ENCODE measurements at places on chromosomes 6 and 20.

DNA sequence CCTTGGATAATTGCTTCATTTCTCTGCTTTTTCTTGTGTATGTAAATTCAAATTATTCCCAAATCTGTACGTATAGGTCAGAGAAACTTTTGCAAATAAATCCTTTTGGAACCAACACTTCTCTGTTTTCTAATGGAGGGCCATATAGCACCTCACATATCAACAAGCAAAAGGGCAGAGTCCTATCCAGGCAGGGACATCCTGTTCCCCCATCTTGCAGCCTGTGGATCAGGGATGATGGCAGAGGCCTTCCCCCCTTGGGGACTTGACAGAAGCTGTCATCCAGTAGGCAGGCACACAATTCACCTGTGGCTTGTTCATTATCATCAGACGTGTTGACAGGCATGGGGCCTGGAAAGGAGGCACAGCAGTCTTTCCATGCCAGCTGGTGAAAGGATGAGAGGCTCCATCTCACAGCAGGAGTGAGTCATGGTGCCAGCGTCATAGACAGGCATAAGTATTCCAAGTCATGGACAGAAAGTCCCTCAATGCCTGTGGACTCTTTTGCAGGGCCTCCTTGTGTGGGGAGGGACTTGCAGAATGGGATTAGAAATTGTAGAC lies 31.8 kb upstream of the PLEKHG1 start:
- DNase-seq, result no peak

- DNase-seq, result no peak
These were observed 520 bp upstream of the RIPOR3 start for GRCh38 chr20:50691573-50692551.

DNA sequence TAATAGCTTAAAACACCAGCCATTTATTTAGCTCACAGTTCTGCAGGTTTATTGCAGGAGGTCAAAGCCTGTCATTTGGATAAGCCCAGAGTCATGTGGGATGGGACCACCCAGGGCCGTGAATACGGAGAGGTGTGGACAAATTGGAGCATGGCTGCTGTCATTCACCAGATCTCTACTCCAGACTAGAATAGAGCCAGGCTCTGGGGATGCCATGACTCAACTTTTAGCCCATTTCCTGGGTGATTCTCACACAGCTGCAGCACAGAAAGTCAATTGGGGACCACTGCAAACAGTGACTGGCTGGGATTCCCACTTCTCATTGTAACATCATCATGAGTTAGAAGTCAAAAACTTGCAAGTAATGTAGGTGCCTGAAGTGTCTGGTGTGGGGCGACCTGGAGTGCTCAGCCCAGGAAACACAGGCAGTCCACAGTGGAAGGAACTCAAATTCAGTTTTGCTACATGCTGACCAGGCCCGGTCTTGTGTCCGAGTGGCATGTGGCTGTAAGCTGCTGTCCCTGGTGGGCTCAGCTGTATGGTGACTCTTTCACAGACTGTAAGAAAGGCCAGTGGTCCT lies 174.3 kb downstream of the SCP2D1 start:
- no peak for DNase-seq

DNA sequence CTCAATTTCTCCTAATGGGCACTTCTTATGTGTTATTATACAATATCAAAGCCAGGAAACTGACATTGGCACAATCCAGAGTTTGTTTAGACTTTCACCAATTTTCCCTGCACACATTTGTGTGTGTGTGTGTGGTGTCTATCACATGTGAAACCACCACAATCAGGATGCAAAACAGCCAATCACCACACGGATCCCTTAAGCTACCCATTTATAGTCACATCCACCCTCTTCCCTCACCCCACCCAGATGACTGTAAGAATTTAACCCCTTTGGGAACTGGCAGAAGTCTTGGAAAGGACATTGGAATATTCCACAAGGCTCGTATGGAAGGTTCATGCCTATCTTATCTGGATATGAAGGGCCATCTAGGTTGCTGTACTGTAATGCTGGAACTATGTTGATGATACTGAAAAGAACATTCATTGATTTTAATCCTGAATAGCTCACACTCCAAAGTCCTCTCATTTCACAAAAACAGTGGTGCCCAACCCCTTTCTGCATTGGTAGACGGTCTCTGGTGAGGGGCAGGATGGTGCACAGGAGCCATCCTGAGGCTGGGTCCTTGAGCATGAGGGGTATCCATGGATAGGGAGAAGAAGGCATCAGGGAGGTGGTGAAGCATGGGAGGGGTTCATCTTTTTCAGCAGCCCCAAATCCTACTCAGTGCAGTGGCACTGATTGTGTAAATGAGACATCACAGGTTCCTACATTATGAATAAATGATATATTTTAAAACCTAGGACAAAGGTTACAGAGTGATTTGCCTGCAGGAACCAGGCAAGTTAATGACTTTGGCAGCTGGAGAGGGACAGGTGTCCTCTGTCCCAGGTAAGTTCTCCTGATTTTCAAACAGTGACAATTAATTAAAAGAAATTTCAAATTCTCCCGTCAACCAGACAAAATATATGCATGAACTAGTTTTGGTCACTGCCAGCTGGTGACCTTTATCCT lies 12.1 kb upstream of the CTCFL start:
- no peak for DNase-seq

GRCh38 chr20:25508083-25508770 lies 77.1 kb downstream of the NINL start:
- DNase-seq, result no peak

- DNase-seq, result no peak
These were observed 58.1 kb downstream of the UBE2V1 start for GRCh38 chr20:50054626-50055511.

DNA sequence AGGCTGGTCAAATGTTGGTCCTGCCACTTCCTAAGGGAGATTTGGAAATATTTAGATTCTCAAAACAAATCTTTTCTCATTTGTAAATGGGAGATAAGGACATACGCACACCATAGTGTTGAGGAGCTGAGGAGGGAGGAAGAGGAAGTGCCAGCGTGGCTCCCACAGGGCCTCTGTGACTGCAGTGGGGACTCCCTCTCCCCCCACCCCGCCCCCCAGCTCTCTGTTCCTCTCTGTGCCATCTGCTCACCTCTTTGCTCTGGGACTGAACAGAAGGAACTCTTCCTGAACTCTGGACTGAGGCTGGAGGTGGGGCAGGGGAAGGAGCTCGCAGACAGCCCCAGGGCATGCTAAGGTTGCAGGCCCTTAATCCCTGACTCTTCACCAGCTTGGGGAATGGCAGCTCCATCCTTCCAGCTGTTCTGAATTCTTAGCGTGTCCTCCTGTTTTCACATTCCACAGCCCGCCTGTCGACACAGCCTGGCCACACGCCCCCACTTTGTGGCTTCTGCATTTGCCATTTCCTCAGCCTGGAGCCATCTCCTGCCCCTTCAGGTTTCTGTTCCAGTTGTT lies 11.4 kb downstream of the DDX27 start:
- no peak for DNase-seq

DNA sequence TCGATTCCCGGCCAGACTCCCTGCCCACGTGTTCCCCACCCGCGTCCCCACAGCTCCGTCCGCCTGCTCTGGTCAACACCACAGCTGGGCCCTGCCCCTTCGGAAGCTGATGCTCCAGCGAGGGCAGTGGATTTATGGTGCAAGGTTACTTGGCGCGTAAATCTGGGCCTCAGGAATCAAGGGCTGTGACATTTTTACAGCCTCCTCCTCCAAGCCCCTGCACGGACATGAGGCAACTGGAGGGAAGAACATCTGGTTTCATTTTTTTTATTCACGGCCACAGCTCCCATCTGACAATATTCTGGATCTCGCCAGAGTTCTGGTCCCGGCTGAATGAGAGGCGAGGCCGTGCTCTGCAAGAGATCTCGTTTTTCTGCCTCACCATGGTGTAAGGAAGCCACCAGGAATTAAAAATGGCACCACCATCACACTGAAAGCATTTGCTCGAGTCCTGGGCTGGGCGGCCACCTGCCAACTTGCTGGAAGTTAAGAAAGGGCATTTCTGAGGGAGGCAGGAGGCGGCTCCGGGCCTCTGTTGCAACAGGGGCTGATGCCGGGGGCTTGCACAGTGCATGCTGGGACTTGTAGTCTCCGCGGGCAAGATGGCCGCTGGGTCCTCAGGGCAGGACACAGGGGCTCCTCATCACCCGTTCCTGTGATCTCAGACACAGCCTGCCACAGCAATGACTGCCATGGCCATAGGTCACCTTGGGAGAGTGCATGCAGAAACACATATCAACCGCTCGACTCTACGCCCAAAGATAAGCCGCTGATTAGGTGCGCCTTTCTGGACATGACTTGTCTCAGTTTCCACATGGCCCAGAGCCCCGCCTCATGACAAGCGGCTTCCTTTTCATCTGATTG lies 148.5 kb downstream of the LY86 start:
- no peak for DNase-seq

DNA sequence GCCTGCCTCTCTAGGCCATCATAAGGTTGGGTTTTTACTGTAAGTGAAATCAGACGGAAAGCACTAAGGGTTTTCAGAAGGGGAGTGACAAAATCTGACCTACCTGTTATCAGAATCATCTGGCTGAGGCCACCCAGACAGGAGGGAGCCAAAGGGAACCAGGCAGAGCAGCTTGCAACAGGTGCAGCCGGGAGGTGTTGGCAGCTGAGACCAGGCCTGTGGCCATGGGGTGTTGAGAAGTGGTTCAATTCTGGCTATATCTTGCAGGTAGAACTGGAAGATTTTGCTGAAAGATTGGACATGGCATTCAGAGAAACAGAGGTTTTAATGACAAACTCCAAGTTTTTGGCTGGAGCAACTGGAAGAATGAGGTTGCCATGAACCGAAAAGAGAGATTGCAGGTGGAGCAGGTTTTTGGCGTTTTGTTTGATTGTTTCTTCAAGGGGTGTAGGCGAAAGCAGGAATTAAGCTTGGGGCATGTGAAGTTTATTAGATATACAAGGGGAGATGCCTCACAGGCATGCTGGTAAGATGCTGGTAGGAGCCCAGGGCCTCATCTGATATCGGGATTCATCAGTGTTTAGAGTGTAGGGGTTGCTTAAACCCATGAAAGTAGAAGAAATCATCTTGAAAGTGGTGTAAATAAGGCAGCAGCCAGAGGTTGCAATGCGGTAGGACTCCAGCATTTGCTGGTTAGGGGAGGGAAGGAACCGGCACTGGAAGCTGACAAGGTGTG lies 35.1 kb upstream of the MAP3K4 start:
- no peak for DNase-seq

DNA sequence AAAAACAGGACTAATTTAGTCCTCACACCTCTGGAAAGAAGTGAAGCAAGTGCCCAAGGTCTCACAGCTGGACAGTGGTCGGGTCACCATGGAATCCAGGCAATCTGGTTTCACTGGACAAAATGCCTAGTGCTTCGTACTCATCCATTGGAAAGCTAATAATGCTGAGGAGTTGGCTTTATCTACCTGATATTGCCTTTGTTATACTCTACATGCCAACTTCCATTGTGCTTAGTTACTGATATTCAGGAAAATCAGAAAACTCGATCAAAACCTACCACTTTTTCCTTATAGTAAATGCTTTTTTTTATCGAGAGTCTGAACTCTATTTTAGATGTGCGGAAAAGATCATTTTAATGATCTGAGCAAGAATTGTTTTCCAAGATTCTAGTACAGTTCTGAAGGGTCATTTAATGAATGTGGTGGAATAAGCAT lies 966 bp downstream of the CFAP206 start:
- DNase-seq, result no peak

GRCh38 chr6:28117386-28118050 lies 6.9 kb upstream of the ZSCAN16 start:
- DNase-seq, result no peak

- DNase-seq, result no peak
These were observed 13.3 kb upstream of the TCFL5 start for GRCh38 chr20:62874964-62875344.

DNA sequence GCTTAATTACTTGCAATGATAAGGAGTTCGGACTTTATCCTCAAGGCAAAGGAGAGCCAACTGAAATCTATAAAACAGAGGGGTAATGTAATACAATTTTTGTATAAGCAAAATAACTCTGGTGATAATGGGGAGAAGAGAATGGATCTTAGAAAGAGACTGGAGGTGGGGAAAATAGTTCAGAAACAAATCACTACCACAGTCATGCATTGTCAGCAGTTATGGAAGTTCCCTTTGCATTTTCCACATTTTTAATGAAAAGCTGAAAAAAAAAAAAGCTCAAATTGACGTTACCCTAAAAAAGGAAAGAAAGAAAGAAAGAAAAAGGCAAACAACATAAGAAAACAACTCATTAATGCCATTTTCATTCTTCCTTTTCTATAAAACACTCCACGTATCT lies 337.6 kb upstream of the HSF2 start:
- no peak for DNase-seq

All from cortex of kidney (tissue), 1 donor.